ENCODE measurements at places on chromosomes 13 and 19.

- no peak for DNase-seq
These were observed 224.2 kb downstream of the RGCC start for GRCh38 chr13:41681587-41681986.

- DNase-seq = no peak
These were observed 9.3 kb downstream of the ALOX5AP start for GRCh38 chr13:30744681-30745077.

DNA sequence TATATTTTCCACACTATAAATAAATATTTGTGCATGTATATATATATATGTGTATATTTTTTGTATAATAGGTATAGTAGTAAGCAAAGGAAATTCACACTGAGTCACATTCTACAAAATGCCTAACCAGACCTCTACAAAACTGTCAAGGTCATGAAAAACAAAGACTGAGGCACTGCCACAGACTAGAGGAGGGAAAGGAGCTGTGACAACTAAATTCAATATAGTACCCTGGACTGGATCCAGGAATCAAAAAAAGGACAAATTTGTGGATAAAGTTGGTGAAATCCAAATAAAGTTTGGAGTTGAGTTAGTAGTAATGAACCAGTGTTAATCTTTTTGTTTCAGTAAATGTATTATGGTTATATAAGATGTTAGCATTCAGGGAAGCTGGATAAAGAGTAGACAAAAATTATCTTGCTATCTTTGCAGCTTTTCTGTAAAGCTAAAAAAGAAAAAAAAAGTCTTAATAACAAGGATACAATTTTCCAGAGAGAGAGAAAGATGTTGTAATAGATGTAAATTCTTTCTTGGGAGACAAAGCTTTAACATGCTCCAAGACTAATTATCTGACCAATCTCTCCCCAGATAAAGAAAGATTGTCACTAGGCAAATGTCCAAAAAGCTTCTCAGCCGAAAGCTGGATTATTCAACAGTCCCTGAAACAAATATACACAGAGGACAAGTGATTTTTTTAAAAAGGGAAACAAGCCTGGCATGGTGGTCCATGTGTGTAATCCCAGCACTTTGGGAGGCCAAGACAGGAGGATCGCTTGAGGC, 19.1 kb downstream of the SYDE1 start:
- DNase-seq = no peak

DNA sequence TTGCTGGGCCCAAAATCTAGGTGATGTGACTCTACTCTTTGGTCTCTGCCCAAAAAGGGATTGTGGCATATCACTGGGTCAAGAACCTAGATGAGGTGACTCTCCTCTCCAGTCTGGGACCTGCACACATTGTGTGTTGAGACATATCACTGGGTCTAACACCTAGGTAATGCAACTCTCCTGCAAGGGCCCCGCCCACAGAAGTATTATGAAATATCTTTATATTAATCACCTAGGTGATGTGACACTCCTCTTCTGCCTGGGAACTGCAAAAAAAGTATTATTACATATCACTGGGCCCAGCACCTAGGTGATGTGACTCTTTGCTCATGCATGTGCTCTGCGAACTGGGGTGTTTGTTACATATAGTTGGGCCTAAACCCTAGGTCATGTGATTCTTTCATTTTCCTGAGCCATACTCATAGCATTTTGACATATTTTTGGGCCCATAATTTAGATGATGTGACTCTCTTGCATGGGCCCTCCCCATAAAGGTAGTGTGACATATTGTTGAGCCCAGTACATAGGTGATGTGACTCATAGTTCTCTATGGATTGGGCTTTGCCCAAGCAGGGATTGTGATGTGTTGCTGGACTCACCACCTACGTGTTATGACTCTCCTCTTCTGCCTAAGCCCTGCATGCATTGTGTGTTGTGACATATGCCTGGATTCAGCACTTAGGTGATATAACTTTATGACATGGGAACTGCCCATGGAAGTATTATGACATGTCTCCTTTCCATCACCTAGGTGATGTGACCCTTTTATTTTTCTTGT, 11.2 kb upstream of the ZNF681 start:
- DNase-seq = no peak

DNA sequence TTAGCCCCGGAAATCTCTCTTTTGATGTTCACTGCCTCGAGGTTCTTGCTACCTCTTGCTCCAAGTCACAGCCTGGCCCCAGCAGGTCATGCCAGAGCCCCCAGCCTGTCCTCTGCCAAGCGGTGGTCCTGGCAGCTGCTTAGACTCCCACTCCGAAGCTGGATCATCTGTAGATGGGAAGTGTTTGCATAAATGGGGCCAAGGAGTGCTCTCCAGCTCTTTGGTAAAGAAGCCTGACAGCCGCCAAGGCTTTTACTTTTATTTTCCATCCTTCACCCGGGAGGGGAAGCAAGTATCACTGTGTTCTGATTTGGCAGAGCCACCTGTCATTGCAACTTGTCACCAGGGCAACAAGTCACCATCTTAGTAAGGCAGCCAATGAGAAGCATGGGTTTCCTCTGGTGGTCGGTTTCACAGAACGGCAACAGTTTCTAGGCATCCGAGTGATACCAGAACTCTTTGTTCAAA, 10.6 kb upstream of the RETN start:
- no peak for DNase-seq

DNA sequence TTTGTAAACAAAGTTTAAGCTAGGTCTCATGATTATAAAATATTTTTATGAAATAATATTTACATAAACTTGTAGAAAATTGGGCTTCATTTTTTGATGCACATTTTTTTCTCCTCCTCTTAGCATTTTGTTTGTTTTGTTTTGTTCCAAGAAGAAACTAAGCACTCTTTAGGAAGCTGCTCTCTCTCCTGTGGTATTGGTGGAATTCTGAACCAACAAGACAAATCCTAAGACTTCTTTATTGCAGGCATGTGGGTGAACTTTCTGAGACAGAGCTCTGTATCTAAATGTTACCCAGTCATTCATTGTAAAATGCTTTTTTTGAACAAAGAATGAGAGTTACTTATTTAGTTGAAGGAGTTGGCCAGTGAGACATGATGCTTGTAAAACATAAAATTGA, 39.3 kb downstream of the LMO7 start:
- DNase-seq = no peak

GRCh38 chr19:29263305-29264135, 50.6 kb upstream of the UQCRFS1 start:
- DNase-seq = peak; percentile 1

DNA sequence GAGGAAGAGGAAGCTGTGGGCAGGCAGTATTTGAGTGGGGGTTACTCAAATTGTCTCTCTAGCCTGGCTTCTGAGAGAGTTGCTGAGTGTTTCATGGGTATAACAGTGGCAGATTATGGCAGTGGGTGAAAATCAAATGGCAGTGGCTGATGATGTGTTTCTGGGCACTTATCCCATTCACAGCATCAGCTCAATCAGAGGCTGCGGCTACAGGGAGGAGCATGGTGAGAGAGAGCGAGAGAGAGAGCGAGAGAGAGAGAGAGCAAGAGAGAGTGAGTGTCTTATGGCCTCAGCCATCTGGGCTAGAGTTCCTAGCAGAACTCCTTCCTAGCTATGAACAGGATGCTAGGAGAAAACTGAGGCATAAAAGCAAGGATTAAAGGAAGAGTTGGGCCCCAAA, 178.9 kb downstream of the OLFM4 start:
- no peak for DNase-seq

GRCh38 chr13:88472316-88472715, 801.1 kb downstream of the SLITRK5 start:
- DNase-seq = no peak

DNA sequence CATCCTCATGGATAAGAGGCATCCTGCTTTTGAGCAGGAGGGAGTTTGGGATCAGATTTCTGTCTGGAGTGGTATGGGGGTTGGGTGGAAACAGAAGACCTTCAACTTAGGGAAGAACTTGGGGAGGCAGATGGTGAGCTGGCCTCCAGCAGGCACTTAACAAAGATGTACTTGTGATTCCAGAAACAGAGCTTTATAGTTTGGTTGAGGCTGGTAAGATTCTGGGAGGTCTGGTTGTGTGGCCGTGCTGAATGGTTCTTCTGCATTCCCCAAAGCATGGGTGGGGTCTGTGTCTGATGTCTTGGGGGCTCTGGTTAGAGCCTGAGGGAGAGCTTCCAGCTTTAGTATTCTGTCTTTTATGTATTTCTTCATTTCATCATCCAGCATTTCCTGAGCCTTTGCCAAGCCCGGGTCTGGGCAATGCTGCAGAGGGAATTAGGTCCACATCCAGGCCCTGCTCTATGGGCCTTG, 4.8 kb downstream of the MEGF8 start:
- peak; percentile 43 for DNase-seq

- DNase-seq = no peak
These were observed 43.6 kb downstream of the POLR1D start for GRCh38 chr13:27665333-27665732.

DNA sequence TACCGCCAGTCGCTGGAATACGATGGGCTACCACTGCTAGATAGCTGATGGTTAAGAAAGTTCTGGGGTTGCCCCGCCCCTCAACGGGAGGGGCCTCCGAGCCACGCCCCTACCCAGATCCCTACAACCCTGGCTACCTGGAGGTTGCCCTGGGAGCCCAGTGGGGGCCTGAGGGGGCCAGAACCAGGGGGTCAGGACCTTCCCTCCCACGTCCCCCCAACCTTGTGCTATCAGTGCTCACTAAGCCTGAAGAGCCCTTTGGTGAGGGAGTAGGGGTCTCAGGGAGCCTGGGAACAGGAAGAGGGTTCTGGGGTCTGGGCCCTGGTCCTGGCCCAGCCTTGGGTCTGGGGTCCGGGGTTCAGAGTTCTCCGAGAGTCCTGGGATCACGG, 8.9 kb downstream of the OCEL1 start:
- DNase-seq = no peak

DNA sequence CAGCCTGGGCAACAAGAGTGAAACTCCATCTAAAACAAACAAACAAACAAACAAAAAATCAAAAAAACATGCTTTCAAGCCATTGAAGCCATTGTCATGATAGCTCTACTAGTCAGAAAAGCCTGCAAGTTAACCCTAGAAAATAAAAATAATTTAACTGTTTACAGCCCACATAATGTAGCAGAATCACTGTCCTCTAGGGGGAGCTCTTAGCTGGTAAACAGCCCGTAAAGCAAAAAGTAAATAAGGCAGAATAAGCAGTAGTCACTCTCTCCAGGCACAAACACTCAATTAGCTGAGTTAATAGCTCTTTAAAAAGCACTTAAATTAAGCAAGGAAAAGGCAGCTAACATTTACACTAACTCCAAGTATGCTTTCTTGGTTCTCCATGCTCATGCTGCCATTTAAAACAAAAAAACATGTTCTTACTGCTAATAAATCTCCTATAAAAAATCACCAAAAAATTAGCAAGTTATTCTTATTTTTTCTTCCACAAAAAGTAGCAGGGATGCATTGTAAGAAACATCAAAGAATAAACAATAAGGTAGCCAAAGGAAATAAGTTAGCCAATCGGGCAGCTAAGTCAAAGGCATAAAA, 11.3 kb downstream of the LILRB4 start:
- DNase-seq = no peak

- DNase-seq = no peak
These were observed 257.4 kb downstream of the TDRD3 start for GRCh38 chr13:60654415-60654814.

DNA sequence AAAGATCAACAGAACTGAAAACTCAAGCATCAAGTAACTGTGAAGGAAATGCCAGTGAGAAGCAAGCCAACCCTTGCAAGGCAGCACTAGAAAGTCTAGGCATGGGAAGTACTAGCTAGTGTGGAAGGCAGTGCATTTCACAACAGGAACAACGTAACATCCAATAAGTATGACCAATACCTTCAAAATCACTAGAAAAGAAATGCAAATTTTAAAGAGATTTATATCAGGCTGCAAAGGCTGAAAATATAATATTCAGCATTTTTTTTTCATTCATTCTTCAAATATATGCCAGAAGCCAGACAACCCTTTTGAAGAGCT, 121.9 kb downstream of the DLEU7 start:
- no peak for DNase-seq

GRCh38 chr13:98419786-98420553, 156.9 kb downstream of the STK24 start:
- DNase-seq = no peak

GRCh38 chr13:28530729-28531076, 35.8 kb upstream of the FLT1 start:
- no peak for DNase-seq

DNA sequence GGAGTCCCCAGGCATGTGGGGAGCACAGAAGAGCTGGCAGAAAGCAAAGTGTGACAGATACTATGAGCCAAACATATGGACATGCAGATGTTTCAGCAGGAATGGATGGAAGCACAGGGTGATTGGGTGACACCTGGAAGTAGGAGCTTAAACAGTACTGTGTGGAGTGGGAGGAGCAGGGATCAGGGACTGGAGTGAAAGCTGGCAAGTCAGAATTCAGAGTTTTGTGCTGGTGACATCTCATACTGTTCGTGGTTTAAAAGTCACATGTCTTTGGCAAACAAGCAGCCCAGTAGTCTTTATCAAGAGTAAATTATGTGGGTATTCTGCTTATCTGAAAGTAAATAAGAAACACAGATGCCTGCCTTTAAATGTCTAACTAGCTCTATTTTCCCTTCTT, 408.2 kb downstream of the COG6 start:
- no peak for DNase-seq

DNA sequence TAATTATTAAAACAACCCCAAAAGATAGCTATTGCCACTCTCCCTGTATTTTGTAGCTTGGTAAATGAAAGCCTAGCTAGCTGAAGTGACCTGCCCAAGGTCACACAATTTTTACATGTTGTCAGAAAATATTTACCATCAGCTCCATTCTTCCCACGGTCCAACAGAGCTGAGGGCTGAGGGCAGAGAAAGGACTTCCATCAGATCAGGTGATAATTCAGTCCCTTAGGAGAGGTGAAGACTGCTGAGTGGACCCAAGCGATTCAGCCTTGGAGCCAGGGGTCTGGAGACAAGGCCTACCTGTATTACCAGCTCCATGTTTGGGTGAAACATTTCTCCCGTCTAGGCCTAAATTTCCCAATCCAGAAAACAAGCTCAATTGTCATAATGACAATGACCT, 149.5 kb upstream of the TSHZ3 start:
- DNase-seq = no peak

- no peak for DNase-seq
These were observed 303.6 kb downstream of the KCNRG start for GRCh38 chr13:50318887-50319286.

- no peak for DNase-seq
These were observed 1.6 kb downstream of the NBEA start for GRCh38 chr13:34943436-34944273.

DNA sequence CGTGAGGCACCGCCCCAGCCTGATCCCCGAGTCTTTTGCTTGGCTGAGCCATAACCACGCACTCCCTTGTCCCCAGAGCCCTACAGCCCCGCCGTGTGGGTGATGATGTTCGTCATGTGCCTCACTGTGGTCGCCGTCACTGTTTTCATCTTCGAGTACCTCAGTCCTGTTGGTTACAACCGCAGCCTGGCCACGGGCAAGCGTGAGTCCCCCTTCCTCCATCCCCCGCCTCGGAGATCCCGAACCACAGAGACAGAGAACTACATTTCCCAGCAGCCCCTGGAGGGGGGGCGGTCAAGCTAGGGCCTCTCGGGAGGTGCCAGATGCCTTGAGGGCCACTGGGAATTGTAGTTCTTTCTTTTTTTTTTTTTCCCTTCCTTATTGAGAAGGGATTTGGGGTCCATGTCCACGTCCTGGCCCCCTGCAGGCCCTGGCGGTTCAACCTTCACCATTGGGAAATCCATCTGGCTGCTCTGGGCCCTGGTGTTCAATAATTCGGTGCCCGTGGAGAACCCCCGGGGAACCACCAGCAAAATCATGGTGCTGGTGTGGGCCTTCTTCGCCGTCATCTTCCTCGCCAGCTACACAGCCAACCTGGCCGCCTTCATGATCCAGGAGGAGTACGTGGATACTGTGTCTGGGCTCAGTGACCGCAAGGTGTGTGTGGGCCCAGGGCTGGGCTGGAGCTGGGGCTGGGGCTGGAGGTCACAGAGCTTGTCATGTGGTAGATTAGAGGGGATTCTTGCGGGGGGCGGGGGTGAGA, 25.9 kb downstream of the GRIN2D start:
- no peak for DNase-seq

Data from fibroblast of skin of left biceps (primary cell).